ENCODE measurements at places on chromosomes 13 and 19.

DNA sequence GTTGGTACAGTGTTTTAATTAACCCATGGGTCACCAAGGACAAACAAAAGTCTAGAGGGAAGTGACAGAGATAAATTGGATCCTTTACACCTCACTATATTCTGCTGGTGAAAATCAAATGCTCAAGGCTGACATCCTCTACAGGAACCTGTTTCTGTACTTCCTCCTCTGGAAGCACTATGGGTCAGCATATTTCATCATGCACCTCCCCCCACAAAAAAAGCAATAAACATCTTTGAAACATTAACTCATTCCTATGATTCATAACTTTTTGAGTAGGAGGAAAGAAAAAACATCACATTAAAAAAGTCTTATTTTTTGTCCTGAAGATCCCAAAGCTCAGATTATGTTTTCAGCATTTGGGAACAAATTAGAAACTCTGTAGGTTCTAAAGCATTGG is 588.3 kb upstream of the SGCG start:
- peak; percentile 10 for DNase-seq

DNA sequence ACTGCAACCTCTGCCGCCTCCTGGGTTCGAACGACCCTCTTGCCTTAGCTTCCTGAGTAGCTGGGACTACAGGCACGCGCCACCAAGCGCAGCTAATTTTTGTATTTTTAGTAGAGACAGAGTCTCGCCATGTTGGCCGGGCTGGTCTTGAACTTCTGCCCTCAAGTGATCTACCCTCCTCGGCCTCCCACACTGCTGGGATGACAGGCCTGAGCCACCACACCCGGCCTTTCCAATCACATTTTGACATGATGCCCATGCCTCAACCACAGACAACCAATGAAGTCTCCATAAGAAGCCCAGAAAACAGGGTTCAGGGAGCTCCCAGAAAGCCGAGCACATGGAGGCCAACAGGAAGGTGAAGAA is 11.7 kb downstream of the RAB20 start:
- no peak for DNase-seq

DNA sequence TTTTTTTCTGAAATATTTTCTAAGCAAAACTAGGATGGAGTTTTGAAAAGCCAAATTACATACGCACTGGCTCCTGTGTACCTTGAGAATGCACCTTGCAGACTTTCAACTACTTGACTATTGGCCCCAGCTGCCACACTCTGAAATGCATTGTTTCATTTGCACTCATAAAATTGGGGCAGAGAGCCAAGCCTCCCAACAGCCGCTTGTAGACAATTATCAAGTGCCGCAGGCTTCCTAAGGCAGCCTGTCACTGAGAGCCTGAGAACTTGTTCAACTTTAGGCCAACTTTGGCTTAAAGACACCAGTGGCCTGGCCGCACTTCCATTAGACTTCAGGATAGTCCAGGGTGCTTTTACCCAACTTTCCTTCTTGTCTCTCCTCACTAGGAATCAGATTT is 115.7 kb upstream of the STARD13 start:
- DNase-seq: no peak

GRCh38 chr13:47826471-47826870 is 174.6 kb downstream of the SUCLA2 start:
- no peak for DNase-seq

DNA sequence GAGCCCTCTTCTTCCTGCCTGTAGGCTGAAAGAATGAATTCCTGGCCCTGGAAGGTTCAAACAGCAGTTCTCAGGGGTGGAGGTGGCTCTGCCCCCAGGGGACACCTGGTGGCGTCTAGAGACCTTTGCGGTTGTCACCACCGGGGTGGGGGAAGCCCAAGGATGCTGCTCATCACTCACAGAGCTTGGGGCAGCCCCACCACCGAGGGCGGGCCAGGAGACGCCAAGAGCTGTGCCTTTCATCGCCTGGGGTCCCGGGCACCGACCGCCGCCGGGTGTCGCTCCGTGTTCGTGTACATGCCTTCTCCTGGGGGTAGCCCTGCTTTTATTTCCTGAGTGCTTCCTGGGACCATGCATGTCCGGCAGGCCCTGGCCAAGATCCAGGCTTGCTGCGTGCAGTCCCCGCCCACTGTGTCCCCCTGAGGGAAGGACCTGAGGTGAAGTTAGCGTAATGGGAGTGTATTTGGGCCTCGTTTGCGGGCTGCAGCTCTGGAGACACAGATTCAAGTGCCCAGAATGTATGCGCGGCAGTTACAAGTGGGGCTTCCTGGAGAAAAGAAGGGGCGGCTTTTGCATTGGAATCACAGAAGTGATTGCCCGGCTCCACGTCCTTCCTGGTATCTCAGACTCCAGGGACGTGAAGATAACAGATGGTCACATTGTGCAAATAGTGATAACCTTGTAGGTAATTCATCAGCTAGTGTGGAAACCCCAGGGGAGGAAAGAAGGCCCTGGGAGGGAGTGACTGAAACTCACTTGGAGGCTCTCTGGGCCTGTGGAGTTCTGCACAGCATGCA is 7.8 kb downstream of the DOT1L start:
- DNase-seq: no peak

DNA sequence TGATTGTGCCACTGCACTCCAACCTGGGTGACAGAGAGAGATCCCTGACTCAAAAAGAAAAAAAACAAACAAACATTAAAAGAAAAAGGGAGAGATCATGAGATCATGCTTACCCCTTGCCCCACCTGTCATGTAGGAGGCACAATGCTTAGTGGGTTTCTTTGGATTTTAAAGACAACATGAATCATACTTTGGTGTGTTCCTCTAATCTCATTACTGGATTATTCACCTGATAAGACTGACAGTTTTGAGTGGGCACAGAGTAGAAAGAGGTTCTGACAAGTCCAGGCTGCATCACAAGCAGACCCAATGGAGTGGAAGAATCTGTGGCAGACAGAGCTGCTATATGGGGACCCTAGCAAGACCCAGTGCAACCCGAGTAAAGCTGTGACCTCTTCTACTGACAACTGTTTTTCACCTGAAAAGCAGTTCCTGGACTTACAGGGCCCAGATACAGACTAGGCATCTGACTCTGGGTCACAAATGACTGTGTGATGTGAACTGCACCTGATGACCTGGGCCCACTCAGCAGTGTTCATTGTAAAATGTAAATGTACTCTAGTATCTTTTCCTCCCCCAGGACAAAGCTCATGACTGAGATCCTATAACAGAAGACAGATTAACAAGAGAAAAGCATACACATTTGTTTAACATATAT is 28.9 kb upstream of the USP12 start:
- DNase-seq: no peak

Data from non-pigmented ciliary epithelial cell (primary cell).